ENCODE measurements at places on chromosomes 2 and 18. TPM values are rescaled to one million over a fixed set of nuclear protein-coding genes. Genes with fewer than 3 reads are reported as not detected.

- DNase-seq, result no peak
- no peaks in the 10 kb centered on the region for H3K27me3 ChIP-seq
These were observed 190.2 kb downstream of the GBX2 start for GRCh38 chr2:235978022-235978421.

DNA sequence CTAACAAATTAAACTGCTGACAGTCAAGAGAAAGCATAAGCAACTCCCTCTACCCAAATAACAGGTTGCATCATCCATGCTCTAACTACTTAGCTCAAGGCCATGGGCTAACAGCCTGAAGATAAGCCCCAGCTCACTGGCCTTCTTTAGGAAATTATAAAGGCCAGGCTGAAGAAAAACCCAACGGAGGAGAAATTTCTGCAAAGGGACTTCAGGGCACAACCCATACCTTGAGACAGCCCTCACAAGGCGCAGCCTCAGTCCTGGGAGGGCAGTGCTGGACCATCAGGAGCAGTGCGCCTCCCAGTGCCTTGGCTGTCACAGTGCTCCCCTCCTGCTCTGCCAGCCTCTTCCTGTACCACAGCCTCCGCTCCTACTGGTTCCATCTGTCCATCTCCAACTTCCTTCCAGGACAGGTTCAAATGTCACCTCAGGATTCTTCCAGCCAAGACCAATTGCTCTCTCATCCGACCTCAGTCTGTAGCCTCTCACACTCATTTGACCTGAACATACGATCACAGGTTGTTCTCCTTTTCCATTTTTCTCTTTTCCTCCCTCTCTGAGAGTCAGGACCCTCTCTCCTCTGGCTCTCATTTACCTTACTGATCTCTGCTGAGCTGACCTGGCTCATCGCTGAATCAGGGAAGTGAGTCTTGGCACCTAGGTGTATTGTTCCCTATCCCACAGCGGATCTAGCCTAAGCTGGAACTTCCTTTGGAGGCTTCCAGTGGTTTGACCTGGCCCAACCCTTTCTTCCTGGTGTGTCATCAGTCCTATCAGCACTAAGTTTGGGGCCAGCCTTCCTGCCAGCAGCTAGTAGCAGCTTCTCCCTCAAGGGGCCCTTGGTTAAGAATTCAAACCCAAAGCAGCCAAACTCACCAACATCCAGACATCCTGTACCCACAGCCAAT is 1.9 kb downstream of the MCFD2 start:
- peak overlapping the region; percentile 79 for H3K27ac ChIP-seq
- peaks cover 9% of the 10 kb centered on the region for H3K36me3 ChIP-seq
- peaks cover 58% of the 10 kb centered on the region for H3K4me1 ChIP-seq

DNA sequence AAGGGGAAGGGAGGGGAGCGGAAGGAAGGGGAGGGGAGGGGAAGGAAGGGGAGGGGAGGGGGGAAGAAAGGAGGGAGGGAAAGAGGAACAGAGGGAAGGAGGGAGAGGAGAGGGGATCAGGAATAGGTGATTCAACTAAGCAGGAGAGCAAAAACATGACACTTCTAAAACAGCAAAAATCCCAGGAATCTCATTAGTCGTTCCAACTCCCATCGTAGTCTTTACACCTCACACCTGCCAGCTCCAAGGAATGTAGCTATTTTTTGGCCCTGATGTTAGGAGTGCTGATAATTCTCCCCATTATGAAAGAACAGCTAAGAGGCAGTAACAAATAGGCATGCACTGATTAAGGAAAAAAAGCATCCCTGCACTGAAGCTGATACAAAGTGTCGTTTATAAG is 709.9 kb upstream of the PKDCC start:
- no peaks in the 10 kb centered on the region for H3K4me1 ChIP-seq
- no peak for DNase-seq
- H3K4me3 ChIP-seq, result no peak overlapping the region
- H3K27me3 ChIP-seq, result no peaks in the 10 kb centered on the region

GRCh38 chr2:207969249-207969648 is 56.1 kb downstream of the PLEKHM3 start:
- no peak overlapping the region for H3K27ac ChIP-seq
- H3K4me1 ChIP-seq, result no peaks in the 10 kb centered on the region
- no peak for DNase-seq
- no peak overlapping the region for H3K4me3 ChIP-seq
- no peaks in the 10 kb centered on the region for H3K27me3 ChIP-seq

- peak overlapping the region; percentile 71 for H3K4me3 ChIP-seq
- DNase-seq, result no peak
- peaks cover 12% of the 10 kb centered on the region for H3K36me3 ChIP-seq
These were observed 56.4 kb downstream of the SNORC start for GRCh38 chr2:232926431-232926939.

DNA sequence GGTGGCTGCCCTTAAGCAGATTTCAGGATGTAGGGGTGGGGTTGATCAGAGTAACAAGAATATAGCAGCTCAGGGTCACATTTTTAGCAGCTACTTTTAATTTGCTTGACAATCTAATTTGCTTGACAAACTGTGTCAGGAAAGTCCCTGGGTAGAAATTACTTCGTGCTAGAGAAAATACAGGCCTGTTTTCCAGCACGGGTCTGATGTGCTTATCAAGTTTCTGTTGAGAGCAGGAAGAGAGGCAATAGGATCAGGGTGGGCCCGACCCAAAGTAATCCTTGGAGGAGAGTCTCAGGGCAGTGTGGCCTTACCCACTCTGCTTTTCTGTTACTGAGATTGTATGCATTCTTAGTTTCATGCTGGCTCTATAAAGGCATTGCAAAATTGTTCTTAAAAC is 221.5 kb downstream of the TSN start:
- no peak overlapping the region for H3K4me3 ChIP-seq
- H3K4me1 ChIP-seq, result no peaks in the 10 kb centered on the region
- no peak overlapping the region for H3K27ac ChIP-seq

- H3K4me1 ChIP-seq, result no peaks in the 10 kb centered on the region
- H3K36me3 ChIP-seq, result no peaks in the 10 kb centered on the region
- no peak overlapping the region for H3K27ac ChIP-seq
These were observed 1795.7 kb upstream of the PIK3C3 start for GRCh38 chr18:40159141-40160017.

GRCh38 chr18:41042866-41043265 is 912.2 kb upstream of the PIK3C3 start:
- no peaks in the 10 kb centered on the region for H3K36me3 ChIP-seq
- H3K27ac ChIP-seq, result no peak overlapping the region
- no peak for DNase-seq

- 0 out of 2 replicates have a peak, but pooled peaks cover 4% of the 10 kb centered on the region for H3K36me3 ChIP-seq
- DNase-seq, result no peak
- peaks cover 20% of the 10 kb centered on the region for H3K4me1 ChIP-seq
- no peak overlapping the region for H3K27ac ChIP-seq
These were observed 7.5 kb downstream of the FMNL2 start for GRCh38 chr2:152342259-152343046.

DNA sequence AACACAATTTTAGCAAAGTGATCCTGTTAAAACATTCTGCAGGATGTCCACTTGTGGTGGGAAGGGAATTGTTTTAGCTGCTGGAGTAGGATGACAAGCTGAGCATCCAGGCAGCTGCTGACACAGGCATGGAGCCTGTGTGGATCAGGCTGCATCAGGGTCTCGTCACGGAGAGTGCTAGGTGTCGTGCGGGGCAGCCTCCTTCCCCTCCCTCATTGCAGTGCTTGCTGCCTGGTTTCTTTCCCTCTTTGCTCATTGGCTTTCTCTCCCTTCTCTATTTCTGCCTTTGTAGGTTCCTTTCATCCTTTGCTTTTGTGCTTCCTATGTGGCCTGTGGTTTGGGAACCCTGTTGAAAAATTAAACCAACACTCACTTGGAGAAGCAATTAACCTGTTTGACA is 172.9 kb downstream of the TPGS2 start:
- H3K4me1 ChIP-seq, result no peaks in the 10 kb centered on the region
- DNase-seq, result no peak
- H3K27ac ChIP-seq, result no peak overlapping the region
- H3K36me3 ChIP-seq, result no peaks in the 10 kb centered on the region
- no peaks in the 10 kb centered on the region for H3K27me3 ChIP-seq

DNA sequence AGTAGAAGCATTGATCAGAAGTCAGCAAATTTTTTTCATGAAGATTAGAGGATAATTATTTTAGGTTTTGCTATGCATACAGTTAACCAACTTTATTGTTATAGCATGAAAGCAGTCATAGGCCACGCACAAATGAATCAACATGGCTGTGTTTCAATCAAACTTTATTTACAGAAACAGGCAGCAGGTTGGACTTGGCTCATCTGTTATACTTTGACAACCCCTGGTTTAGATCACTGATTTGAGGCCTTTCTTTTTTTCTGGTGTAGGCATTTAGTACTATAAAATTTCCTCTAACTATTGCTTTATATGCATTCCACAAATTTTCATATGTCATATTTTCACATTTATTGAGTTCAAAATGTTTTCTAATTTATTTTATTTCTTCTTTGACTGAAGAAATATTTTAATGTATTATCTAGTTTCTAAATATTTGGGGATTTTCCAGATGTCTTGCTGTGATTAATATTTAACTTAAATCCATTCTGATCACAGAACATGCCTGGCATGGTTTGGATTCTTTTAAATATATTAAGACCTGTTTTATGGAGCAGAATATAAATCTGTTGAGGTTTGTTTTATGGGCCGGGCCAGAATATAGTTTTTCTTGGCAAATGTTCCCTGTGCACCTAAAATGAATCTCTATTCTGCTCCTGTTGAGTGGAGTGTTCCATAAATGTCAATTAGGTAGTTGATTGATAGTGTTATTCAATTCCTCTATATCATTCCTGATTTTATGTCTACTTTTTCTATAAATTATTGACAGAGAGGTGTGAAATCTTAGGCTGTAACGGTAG is 116.3 kb upstream of the KLHL29 start:
- no peaks in the 10 kb centered on the region for H3K4me1 ChIP-seq
- H3K4me3 ChIP-seq, result no peak overlapping the region
- no peaks in the 10 kb centered on the region for H3K36me3 ChIP-seq

DNA sequence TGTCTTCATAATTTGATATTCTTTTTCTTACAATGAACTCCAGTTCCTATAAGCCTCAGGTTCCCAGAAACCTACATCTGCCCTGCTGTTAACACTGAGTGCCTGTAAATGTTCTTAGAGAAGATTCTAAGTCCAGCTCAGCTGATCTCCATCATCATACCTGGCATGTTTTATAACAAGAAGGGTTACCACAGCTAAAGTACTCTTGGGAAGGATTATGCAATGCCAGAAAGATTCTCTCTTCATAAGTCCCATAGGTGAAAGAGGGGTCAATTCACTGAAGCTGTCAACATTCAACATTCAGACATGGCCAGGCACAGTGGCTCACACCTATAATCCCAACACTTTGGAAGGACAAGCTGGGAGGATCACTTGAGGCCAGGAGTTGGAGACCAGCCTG is 31.3 kb upstream of the PTPN4 start:
- H3K36me3 ChIP-seq, result no peaks in the 10 kb centered on the region
- no peaks in the 10 kb centered on the region for H3K27me3 ChIP-seq

GRCh38 chr2:238170386-238171071 is 11.8 kb downstream of the ERFE start:
- peak overlapping the region; percentile 73 for H3K27ac ChIP-seq
- H3K27me3 ChIP-seq, result no peaks in the 10 kb centered on the region
- peaks cover 19% of the 10 kb centered on the region for H3K36me3 ChIP-seq

DNA sequence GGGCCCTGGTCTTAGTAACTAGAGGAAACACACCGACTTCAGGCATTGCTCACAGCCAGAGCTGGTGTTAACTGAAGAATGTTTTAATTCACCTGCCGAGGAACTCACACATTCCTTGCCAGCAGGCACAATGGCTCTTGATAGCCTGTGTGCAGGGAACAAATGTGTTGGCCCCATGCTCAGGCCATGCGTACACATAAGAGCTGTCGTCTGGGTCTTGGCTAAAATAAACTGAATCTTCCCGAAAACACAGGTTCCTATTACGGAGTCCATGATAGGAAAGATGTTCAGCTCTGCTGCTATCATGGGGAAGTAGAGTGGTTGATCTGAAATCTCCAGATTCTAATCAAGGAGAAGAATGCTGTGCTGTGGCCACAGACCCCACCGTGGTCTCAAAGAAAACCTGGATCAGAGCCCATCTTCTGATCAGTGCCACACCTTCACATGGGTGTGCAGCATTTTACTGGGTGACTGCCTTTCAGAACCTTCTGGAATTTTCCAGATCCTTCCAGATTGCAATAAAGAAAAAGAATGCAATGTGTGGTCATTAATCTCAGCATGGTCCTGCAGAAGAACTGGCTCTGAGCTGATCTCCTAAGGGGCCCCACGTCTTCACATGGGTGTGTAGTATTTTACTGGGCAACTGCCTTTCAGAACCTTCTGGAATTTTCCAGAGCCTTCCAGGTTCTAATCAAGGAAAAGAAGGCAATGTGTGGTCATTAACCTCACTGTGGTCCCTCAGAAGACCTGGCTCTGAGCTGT is 17.2 kb downstream of the MBP start:
- peak overlapping the region; percentile 8 for H3K27ac ChIP-seq
- no peaks in the 10 kb centered on the region for H3K27me3 ChIP-seq
- no peak for DNase-seq

- no peak overlapping the region for H3K4me3 ChIP-seq
- DNase-seq, result peak; percentile 93
- peak overlapping the region; percentile 67 for H3K27ac ChIP-seq
- H3K4me1 ChIP-seq, result peaks cover 33% of the 10 kb centered on the region
- H3K36me3 ChIP-seq, result no peaks in the 10 kb centered on the region
- H3K27me3 ChIP-seq, result no peaks in the 10 kb centered on the region
These were observed 117.3 kb downstream of the THADA start for GRCh38 chr2:43478412-43479086.

GRCh38 chr2:223889229-223889628 is 51.8 kb upstream of the AP1S3 start:
- no peaks in the 10 kb centered on the region for H3K4me1 ChIP-seq
- H3K27ac ChIP-seq, result no peak overlapping the region
- no peaks in the 10 kb centered on the region for H3K27me3 ChIP-seq
- peaks cover 23% of the 10 kb centered on the region for H3K36me3 ChIP-seq
- no peak overlapping the region for H3K4me3 ChIP-seq
- DNase-seq, result no peak

GRCh38 chr2:17615147-17615546 is 74.7 kb downstream of the VSNL1 start:
- no peak overlapping the region for H3K4me3 ChIP-seq
- H3K27me3 ChIP-seq, result no peaks in the 10 kb centered on the region
- peak overlapping the region; percentile 70 for H3K27ac ChIP-seq
- H3K36me3 ChIP-seq, result no peaks in the 10 kb centered on the region

GRCh38 chr18:49021433-49022129 is 70.8 kb upstream of the SMAD7 start:
- peak overlapping the region; percentile 44 for H3K27ac ChIP-seq
- peaks cover 14% of the 10 kb centered on the region for H3K4me1 ChIP-seq
- no peaks in the 10 kb centered on the region for H3K27me3 ChIP-seq
- peak overlapping the region; percentile 55 for H3K4me3 ChIP-seq

Gene RNMT
- total RNA-seq, result 18.9 TPM

Gene SPHKAP
- not detected for total RNA-seq

Gene ZNF638
- total RNA-seq, result 93.2 TPM

Gene TEX44
- total RNA-seq, result not detected

Gene SERPINB13
- not detected for total RNA-seq

Gene TBR1
- not detected for total RNA-seq

Gene DTNB
- 23.1 TPM for total RNA-seq

Gene HOXD4
- 1.8 TPM for total RNA-seq

Measured in PC-3 (cell line).